ENCODE measurements at places on chromosomes 7 and 10.
A peak's percentile ranks its signal among the peaks of the same experiment; 100 is the strongest.

- no peak for DNase-seq
Observed at GRCh38 chr7:27295236-27295635, 52.6 kb downstream of the EVX1 start.

DNA sequence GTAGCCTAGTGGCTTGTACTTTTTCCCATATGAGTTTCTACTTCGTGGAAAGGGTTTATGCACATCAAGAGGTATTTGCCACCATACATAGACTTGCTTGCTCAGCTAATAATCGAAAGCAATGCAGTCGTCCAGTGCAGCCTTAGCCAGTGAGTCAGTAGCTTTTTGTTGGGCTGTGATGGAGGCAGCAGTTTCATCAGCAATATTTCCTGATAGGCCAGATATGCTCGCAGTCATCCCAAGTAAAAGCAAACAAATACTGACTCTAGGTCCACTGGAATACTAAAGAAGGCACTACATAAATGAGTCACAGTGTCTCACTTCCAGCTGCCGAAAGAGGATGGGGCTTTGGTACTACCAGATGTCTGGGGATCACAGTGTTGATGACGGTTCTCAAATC is 2.1 kb upstream of the BNIP3 start:
- peak; percentile 95 for DNase-seq

- no peak for DNase-seq
Observed at GRCh38 chr7:39238234-39238869, 260.6 kb downstream of the POU6F2 start.

GRCh38 chr10:101287183-101287996 is 58.1 kb upstream of the LBX1 start:
- DNase-seq = no peak

- DNase-seq = no peak
Observed at GRCh38 chr7:20288036-20288435, 42.7 kb upstream of the ITGB8 start.

GRCh38 chr10:16787361-16787791 is 29.8 kb downstream of the RSU1 start:
- DNase-seq = no peak

DNA sequence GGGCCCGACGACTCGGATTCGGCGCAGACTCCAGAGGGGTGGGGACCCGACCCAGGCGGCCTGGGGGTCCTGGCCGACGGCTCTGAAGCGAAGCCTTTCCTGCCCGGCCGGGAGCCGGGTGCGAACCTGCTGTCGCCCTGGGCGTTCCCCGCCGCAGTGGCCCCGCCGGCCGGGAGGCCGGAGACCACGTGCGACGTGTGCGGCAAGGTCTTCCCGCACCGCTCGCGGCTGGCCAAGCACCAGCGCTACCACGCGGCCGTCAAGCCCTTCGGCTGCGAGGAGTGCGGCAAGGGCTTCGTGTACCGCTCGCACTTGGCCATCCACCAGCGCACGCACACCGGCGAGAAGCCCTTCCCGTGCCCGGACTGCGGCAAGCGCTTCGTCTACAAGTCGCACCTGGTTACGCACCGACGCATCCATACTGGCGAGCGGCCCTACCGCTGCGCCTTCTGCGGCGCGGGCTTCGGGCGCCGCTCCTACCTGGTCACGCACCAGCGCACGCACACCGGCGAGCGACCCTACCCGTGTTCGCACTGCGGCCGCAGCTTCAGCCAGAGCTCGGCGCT is 15.4 kb downstream of the ZNF316 start:
- no peak for DNase-seq

Measured in EL (cell line).